Thoracic aorta endothelial cell (primary cell): ENCODE measurements at places on chromosomes 1 and 21. TPM values are rescaled to one million over a fixed set of nuclear protein-coding genes. Genes with fewer than 3 reads are reported as not detected.

The DENND2D gene
- 0.36 and 0.53 TPM in 2 replicates for total RNA-seq

The LCE1F gene
- not detected in 2 replicates for total RNA-seq

The HRNR gene
- not detected in 2 replicates for total RNA-seq

The TIPRL gene
- 49.8 and 50.9 TPM in 2 replicates for total RNA-seq

The F3 gene
- 2.9 and 3.3 TPM in 2 replicates for total RNA-seq

The TAL1 gene
- total RNA-seq: 35.5 and 36.8 TPM in 2 replicates

The ENAH gene
- 99.1 and 109 TPM in 2 replicates for total RNA-seq

The BSND gene
- total RNA-seq: not detected in 2 replicates

The C1QC gene
- not detected in 2 replicates for total RNA-seq

The WNT3A gene
- total RNA-seq: not detected in 2 replicates

The IFNAR2 gene
- total RNA-seq: 20.1 and 23.1 TPM in 2 replicates

The PBX1 gene
- 7.0 and 9.2 TPM in 2 replicates for total RNA-seq

The SLAMF7 gene
- total RNA-seq: not detected in 2 replicates

The TMEM269 gene
- 0.13 TPM in 1 of 2 replicates, not detected in the other for total RNA-seq

The UBE4B gene
- total RNA-seq: 56.4 and 57.9 TPM in 2 replicates

The TMEM51 gene
- total RNA-seq: 9.0 and 9.2 TPM in 2 replicates

The SV2A gene
- total RNA-seq: 0.66 and 2.9 TPM in 2 replicates

The NUP210L gene
- under 0.01 and 0.07 TPM in 2 replicates for total RNA-seq

The HES5 gene
- total RNA-seq: not detected in 2 replicates

The SAMD13 gene
- 2.8 and 3.2 TPM in 2 replicates for total RNA-seq

The EPS8L3 gene
- not detected in 2 replicates for total RNA-seq

The NRDC gene
- 95.6 and 107 TPM in 2 replicates for total RNA-seq

The FLVCR1 gene
- 10.1 and 13.1 TPM in 2 replicates for total RNA-seq

The NCSTN gene
- total RNA-seq: 87.2 and 101 TPM in 2 replicates

The KCNK2 gene
- total RNA-seq: not detected in 2 replicates

The TMEM61 gene
- not detected in 2 replicates for total RNA-seq

The C1orf159 gene
- total RNA-seq: 8.6 and 11.8 TPM in 2 replicates

The S100A14 gene
- not detected in 2 replicates for total RNA-seq

The OPTC gene
- total RNA-seq: not detected in 2 replicates

The NBPF4 gene
- total RNA-seq: not detected in 2 replicates

The LCE1E gene
- not detected in 2 replicates for total RNA-seq

The CLCNKA gene
- total RNA-seq: not detected in 2 replicates

The PWP2 gene
- 18.9 and 24.2 TPM in 2 replicates for total RNA-seq
